RWPE2 (cell line): ENCODE measurements at places on chromosomes 6 and 20.

DNA sequence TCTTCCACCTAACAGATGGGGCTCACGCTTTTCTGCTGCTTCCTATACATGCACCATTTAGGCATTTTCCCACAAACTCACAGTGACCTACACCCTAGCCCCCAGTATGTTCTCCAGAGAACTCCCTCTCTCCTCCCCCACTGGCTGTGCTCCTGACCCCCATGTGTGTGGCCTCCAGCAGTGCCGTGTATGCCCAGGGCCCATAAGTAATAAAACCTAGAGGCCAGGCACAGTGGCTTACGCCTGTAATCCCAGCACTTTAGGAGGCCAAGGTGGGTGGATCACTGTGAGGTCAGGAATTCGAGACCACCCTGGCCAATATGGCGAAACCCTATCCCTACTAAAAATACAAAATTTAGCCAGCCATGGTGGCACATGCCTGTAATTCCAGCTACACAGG lies 54.7 kb upstream of the NXT1 start:
- DNase-seq = peak; percentile 13

DNA sequence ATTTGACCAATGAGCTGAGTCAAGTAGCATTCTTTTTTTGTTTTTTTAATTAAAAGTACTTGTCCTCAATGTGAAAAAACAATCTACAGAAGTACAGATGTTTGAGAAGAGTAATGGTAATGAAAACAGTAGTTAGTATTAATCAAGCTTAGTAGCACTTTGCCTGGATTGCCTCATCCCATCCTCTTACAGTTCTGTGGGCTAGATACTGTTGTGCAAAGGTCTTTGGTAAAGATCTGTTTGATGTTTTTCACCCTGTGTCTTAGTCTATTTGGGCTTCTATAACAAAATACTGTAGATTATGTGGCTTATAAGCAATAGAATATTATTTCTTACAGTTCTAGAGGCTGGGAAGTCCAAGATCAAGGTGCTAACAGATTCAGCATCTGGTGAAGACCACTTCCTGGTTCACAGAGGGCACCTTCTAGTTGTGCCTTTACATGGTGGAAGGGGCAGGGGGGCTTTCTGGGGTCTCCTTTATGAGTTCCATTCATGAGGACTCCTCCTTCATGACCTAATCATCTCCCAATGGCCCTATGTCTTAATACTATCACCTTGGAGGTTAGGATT lies 84.3 kb downstream of the SHLD1 start:
- DNase-seq = no peak

DNA sequence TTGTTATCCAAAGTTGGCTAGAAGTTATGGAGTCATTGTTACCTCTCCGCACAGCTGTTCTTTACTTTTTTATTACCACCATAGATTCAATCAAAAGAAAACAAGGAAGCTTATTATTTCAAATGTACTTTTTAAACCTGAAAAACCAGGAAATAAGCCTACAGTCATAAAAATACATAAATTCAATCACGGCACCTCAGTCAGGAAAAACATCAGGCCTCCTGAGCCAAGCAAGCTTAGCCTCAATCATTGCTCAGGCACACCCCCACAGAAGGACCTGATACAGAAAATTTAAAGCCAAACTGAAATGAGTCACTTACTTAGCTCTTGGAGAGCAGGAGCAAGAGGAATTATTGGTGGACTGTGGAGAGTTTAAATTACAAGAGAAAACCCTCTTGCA lies 44.3 kb downstream of the MARCKS start:
- no peak for DNase-seq

DNA sequence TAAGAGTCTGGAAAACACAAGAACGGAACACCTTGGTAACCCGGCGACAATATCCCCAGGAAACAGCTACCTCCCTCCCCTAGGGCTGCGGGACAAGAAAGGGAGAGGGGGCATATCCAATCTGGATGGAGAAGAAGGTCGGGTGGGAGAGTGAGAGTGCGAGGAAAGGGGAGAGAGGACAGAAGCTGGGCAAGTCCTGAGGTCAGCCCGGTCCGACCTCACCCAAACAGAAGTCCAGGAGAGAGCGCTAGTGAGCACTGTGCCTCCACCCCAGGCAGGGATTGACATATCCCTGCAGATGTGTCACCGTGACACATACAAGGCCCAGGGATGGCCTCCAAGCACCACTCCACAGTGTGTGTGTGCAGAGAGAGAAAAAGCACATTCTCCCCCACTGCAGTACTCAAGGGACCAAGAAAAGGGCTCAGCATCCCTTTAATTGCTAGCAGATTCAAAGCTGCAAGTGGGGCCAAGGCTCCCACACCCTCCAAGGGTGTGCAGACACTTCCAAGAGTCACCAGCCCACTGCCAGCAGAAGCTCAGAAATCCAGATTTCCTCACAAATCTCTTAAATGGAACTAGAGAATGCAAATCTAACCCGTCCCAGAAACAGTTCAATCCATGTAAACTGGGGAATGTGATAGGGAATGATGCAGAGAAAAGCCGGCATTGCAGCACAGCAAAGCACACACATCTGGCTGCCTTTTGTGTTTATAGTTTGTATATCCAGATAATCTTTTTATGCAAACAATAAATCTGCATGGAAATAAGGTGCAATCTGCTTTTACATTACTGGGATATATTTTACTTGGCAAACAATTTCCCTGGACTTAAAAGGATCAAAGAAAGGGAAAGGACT lies 3.1 kb downstream of the PXDC1 start:
- DNase-seq = no peak

- no peak for DNase-seq
Measured at GRCh38 chr6:45923831-45924391, 91.7 kb downstream of the CLIC5 start.

GRCh38 chr6:139367810-139368351 lies 6.6 kb downstream of the CITED2 start:
- DNase-seq = no peak

GRCh38 chr20:53255102-53255710 lies 283.0 kb downstream of the TSHZ2 start:
- DNase-seq = no peak

GRCh38 chr6:5108068-5108467 lies 22.9 kb downstream of the PPP1R3G start:
- no peak for DNase-seq

GRCh38 chr6:86978251-86978650 lies 40.9 kb downstream of the HTR1E start:
- no peak for DNase-seq

- no peak for DNase-seq
Measured at GRCh38 chr20:17457588-17458190, 73.5 kb downstream of the BFSP1 start.

DNA sequence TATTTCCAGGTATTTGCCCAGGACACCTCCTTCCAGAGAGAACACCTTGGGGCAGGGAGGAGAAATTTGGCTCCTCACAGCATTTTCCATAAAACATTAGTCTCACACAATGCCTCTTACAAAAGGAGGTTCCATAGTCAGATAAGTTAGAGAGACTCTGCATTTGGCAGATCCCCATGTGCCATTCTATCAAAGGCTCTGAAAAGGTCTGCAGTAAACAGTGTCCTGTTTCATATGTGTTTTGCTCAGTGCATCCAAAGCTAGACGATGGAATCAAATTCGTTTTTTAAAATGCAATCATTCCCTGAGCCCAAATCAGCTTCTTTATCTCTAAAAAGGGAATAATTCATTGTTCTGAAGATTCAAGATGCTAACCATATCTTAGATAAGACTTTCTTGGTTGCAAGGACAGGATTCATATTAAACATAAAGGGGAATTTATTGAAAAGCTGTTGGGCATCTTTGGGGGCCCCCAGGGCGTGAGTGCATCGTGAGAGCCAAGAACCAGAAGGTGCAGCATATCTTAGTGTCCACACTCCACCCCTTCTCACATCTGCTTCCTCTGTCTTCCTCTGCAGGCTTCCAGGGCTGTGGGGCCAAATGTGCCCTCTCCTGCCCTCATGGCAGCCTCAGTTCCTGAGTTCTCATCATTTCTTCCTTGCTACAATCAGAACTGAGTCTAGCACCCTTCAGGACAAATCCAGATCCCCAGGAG lies 41.4 kb upstream of the MLN start:
- DNase-seq = no peak

- no peak for DNase-seq
Measured at GRCh38 chr6:7821426-7821825, 89.2 kb downstream of the TXNDC5 start.
